ENCODE measurements at places on chromosomes 11 and 22.

DNA sequence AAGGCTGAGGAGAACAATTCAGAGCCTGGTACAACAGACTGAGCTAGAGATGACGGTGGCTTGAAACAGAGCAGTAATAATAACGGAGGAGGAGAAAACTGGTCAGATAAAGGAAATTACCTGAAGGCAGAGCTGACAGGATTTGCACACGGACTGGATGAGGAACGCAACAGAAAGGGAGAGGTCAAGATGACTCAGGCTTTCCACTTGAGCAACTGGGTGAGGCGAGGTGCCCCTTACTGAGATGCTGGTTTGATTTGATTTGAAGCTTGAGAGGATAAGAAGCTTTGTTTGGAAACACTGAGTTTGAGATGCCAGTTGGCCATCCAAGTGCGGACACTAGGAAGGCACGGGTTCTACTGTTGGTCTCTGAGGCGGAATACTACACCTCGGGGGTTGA lies 35.4 kb upstream of the NRIP3 start:
- DNase-seq: no peak

GRCh38 chr11:25741886-25742285 lies 590.0 kb upstream of the ANO3 start:
- DNase-seq: no peak

- DNase-seq: no peak
Measured at GRCh38 chr11:35549787-35550186, 24.4 kb upstream of the PAMR1 start.

DNA sequence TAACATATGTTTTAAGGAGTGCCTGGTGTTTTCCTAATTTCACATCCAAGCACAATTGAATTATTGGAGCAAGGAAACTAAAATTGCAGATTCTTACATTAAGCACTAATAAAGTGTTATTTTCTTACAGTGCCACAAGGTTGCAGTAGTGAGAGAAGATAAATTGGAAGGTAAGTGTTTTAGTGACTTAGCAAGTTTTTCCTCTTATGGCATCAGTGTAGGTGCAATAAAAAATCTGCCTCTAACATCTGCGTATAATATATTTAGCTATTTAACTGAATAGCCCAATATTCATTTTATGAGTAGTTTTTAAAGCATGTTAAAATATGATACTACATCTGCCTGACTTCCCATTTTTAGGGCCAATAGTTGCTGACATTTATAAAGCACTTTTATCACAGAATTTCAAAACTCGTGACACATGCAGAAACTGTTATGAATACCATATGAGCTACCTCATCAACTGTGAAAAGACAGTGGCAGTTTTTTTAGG lies 19.0 kb downstream of the POLD3 start:
- no peak for DNase-seq

DNA sequence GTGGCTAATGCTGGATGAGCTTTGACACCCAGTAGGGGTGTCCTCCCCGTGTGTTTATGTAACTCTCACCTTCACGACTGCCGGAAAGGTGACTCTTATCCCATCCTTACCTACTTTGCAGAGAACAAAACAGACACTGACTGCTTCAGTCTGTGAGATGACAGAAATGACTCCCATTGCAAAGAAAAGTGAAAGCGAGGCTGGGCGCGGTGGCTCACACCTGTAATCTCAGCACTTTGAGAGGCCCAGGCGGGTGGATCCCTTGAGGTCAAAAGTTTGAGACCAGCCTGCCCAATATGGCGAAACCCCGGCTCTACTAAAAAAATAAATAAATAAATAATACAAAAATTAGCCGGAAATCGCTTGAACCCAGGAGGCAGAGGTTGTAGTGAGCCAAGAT lies 106.4 kb upstream of the ANO1 start:
- DNase-seq: no peak

DNA sequence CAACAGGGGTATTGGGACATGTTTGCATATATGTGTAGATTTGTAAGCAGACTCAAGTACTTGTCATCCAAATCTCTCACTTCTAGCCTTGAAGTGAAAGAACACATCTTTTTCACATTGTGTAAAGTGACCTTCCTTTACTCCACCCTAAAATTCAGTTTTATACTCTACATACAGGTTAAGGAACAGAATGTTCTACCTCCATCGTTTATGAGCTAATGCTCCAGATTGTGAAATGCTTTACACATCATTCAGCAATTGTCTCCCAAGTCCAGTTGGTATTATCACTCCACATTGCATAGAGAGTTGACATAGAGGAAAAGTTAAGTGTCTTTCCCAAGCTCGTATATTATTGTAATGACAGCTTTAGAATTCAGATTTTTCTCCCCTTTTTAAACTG lies 46.1 kb upstream of the BLID start:
- no peak for DNase-seq

DNA sequence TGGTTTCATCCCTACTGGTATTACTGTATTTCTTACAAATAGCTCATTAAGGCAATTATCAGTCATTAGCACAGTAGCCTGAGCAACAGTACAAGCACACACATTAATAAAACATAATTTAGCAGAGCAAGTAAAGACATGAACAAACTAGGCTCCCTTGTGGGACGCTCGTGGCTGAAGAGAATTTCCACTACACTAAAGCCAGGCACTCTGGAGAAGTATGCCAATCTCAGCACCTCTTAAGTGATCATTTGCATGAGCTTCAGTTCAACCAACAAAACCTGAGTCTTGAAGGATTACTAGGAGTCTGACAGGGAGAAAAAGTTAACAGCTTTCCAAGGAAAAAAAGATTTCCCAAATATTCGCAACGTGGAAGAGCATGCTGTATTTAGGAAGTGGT lies 109.1 kb downstream of the LARGE1 start:
- no peak for DNase-seq

GRCh38 chr11:92083123-92083522 lies 141.5 kb upstream of the FAT3 start:
- no peak for DNase-seq

GRCh38 chr11:9941991-9942390 lies 278.1 kb downstream of the SWAP70 start:
- DNase-seq: no peak

DNA sequence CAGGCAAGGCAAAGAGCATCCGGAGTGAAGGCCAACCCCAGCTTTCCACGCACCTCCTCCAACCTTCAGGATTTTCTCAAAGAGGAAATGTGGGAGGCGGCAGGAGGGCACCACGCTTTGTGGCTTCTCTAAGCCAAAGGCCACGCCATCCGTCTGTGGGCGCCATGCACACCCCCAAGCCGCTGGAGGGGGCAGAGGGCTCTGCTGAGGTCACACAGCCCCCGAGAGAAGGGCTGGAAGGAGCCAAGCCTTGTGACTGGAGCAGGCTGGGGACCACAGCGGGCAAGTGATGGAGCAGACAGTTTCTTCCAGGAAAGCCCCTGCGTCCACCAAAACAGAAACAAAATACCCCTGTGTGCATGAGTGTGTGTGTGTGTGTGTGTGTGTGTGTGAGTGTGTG lies 527.4 kb downstream of the BRD1 start:
- DNase-seq: no peak

GRCh38 chr11:2218031-2218633 lies 46.5 kb upstream of the TH start:
- DNase-seq: no peak

DNA sequence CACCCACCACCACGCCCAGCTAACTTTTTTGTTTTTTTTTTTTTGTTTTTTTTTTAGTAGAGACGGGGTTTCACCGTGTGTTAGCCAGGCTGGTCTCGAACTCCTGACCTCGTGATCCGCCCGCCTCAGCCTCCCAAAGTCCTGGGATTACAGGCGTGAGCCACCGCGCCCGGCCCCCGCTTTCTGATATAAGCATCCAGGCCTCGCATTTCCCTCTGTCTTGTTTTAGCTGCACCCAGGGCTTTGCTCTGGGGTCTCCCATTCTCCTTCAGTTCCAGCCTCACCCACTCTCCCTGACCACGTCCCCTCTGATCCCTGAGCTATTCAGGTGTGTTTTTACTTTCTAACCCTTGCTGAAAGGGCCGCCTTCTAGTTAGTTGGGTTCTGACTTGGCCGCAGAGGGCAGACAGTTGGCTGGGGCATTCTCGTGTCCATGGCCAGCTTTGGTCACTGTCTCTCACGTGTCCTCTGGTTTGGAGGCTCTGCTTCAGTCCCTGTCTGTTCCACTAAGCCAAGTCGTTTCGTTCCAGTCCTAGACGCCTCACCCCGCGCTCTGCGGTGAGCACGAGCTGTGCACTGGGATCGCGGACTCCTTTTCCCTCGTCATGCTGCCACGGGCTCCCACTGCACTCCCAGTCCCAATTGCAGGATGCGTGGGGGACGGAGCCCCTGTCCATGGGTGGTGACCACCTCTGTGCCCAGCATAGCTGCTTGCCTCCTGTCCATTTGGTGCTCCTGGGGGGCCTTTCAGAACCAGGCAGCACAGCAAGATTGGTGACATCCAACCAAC lies 6.0 kb upstream of the TNNT3 start:
- no peak for DNase-seq
